ENCODE measurements at places on chromosomes 3 and 15.

- DNase-seq: no peak
Observed at GRCh38 chr15:26243382-26243781, 380.3 kb upstream of the ATP10A start.

DNA sequence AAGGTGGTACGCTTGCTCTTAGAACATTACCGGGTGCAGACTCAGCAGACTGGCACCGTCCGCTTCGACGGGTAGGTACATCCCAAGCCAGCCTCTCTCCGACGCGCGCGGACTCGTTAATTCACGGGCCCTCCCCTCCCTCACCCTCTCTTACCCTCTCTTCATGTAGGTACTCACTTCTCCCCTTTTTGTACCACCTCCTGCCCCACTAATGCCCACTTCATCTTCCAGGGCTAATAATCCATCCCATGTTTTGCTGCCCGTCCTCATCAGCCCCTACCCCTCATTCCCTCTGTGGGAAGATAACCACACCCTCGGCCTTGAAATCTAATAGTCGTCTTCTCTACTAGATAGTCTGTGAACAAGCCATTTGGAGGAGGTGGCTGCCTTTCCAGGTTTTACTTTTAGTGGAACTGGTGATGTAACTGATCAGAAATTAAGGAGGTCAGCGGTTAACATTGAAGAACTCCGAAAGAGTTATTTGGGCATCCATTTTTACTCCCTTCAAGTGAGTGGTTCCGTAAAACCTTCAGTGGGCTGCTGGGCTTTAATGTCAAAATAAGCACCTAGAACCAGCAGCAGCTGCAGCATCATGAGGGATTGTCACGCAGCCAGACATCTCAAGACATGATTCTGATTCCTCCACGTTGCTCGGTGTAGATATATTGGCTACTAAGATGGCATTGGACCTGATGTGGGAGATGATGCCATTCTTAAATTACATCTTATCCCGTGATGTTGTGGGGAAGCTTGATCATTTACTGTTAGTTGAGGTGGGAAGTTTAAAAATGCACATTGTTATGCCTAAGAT is 1.3 kb downstream of the FEM1B start:
- DNase-seq: peak; percentile 53

- DNase-seq: no peak
Observed at GRCh38 chr3:158819282-158819681, 17.4 kb downstream of the MFSD1 start.

DNA sequence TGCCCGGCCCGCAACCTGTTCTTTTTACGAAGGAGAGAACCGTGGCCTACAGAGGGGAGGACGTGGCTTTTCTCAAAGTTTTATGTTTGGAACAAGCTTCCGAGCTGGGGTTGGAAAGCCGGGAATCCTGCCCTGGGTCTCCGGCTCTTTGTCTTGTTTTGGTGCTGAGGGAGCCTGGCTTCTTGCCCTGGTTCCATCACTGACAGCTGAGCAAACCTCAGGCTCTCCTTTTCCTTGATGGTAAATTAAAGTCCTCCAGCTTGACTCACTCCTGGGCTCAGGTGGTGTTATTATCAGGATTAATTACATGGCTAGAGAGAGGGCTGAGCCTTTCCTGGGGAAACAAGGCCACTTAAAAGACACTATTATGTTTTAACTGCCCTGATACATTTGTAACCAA is 289.5 kb upstream of the RGMA start:
- no peak for DNase-seq

DNA sequence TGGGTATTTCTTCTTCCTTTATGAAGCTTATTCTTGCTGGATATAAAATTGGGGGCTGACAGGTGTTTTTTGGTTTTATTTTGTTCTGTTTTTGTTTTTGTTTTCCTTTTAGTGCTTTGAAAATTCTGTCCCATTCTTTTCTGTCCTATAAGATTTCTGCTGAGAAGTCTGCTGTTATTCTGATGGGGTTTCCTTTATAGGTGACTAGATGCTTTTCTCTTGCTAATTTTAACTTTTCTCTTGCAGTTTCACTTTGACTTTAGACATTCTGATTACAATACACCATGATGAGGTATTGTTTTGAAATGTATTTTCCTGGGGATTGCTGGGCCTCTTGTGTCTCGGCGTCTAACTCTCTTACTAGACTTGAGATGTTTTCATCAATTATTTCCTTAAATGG is 22.8 kb downstream of the TTC14 start:
- no peak for DNase-seq

- peak; percentile 21 for DNase-seq
Observed at GRCh38 chr3:70771426-70772147, 459.1 kb upstream of the MDFIC2 start.

DNA sequence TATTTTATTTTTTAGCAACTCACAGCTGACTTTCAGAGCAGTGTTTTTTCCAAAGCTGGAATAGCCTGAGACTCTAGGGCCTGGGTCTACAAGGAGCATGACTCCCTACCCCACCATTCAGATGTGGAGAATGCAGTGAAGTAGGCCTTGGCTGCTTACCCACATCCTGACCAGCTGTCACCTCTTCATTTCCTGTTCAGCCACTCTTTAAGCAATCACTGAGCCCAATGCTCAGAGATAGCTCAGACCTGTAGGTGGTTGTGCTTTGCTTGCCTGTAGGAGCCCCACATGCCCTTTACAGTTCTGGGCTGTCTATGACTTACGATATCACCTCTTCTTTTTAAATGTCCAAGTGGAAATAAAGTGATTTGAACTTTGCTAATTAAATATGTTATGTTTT is 148.1 kb downstream of the NEK11 start:
- DNase-seq: peak; percentile 42

GRCh38 chr3:11759996-11760395 is 86.7 kb downstream of the TAMM41 start:
- no peak for DNase-seq

DNA sequence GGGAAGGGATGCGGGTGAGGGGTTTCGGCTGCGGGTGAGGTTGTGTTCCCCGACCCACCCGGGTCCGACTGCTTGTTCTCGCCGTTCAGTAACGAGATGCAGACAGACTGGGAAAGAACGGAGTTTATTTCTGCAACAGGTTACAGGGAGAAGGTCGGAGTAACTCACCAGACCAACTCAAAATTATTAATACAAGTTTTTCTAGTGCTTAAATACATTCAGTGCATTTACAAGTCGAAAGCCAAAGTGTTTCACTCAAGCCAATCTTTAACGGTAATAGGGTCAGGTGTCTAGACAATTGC is 492 bp upstream of the HIGD1A start:
- DNase-seq: no peak

- no peak for DNase-seq
Observed at GRCh38 chr15:72873379-72874233, 90.0 kb upstream of the ADPGK start.

GRCh38 chr3:141981084-141981483 is 104.6 kb downstream of the ATP1B3 start:
- no peak for DNase-seq

- peak; percentile 75 for DNase-seq
Observed at GRCh38 chr15:52523192-52523591, 5.5 kb downstream of the MYO5A start.

DNA sequence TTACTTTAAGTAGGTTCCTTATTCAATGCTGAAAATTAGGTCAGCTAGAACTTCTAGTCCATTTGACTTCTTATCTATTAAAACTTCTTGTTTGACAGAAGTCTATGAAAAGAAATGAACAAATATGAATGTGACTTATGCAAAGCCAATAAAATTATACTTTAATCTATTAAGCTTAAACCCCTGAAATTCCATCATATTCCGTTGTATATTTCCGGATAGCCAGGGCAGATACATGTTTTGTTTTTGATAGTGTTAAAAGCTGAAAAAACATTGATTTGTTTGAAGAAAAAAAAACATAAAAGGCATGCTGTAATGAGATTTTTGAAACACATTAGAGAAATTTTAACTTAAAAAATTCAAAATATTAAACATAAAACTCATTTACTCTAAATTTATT is 667.2 kb upstream of the NAALADL2 start:
- no peak for DNase-seq

All from EL (cell line).